HT-29 (cell line): ENCODE measurements at places on chromosomes 13 and 19. TPM values are rescaled to one million over a fixed set of nuclear protein-coding genes. Genes with fewer than 3 reads are reported as not detected.

DNA sequence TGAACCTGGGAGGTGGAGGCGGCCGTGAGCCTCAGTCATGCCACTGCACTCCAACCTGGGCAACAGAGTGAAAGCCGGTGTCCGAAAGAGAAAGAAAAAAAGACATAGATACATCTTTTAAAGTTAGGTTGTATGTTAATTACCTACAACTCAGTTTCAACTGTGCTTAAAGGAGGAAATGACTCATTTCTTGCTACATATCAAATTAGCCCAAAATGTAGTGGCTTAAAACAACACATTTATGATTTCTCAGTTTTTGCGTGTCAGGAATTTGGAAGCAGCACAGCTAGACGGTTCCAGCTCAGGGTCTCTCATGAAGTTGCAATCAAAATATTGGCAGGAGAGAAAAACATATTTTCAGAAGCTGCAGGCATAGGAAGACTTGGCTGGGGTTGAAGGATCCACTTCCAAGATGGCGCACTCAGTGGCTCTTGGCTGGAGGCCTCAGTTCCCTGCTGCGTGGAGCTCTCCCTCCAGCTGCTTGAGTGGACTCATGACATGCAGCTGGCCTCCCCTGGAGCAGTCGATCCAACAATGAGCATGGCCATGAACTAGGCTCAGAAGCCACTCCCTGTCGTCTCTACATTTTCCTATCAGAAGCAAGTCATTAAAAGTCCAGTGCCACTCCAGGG, 7.1 kb downstream of the LDLR start:
- DNase-seq, result no peak

GRCh38 chr19:10408511-10409283, 5.4 kb upstream of the CDC37 start:
- no peak for DNase-seq

Gene TMC4
- total RNA-seq, result 22.5 and 45.3 TPM in 2 replicates

DNA sequence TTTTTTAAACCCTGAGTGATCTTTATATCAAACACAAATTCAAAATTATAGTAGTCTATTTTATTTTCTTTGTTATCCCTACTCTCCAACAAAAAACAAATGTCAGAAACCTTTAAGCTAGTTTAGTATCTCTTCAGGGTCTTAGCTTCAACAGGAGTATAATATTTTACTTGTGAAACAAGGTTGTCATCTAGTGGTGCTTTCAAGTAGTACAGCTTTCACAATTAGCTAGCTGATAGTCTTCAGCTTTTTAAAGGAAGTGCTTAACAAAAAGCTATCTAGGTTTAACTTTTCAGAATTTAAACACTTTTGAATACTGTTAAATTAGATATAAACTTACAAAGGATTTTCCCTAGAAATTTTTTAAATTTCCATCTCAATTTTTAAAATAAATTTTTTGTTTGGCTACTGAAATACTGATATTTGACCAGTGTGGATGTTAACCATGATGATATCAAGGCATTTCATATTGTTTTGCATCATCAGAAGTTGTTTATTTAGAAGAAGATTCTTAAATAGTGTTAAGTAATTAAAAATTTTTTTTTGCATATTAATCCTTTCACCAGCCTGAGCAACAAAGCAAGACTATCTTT, 34.2 kb downstream of the TDRD3 start:
- DNase-seq, result peak; percentile 73
